ENCODE measurements at places on chromosomes 11 and 22. TPM values are rescaled to one million over a fixed set of nuclear protein-coding genes. Genes with fewer than 3 reads are reported as not detected.

- DNase-seq: no peak
These were observed 147.6 kb downstream of the MIAT start for GRCh38 chr22:26804911-26805539.

DNA sequence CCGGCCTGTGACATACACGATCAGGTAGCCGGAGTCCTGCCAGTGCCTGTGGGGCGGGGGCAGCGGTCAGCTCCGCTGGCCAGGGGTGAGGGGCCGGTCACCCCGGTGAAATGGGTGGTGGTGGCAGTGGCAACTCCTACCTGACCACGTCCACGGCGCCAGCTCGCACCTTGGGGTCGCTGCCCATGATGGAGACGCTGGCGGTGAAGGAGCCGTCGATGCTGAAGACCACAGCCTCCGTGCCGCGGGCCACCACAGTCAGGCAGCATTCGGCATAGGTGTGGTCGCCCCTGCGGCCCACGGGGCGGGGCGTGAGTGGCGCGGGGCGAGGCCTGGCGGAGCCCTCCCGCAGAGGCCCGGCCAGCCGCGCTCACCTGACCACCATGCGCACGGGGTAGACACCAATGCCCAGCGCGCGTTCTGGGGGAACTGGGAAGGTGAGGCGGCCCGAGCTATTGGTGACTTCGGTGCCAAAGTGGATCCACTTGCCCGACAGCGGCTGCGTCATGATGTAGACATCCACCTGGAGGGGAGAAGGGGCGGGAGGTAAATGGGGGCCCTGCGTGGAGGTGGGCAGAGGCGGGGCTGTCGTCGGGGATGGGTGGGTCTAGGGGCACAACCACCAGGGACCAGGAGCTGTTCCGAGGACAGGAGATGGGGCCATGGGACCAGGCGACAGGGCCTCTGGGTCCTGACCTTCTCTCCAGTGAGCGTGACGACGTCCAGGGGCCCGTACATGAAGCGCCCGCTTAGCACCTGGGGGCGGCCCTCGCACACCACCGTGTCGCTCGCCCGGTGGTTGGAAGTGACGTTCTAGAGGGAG lies 10.9 kb downstream of the AIP start:
- no peak for DNase-seq

- no peak for DNase-seq
These were observed 84.9 kb downstream of the ATM start for GRCh38 chr11:108307751-108308150.

Gene OR8B3
- total RNA-seq: not detected

GRCh38 chr11:106398502-106399075 lies 321.1 kb downstream of the AASDHPPT start:
- no peak for DNase-seq

DNA sequence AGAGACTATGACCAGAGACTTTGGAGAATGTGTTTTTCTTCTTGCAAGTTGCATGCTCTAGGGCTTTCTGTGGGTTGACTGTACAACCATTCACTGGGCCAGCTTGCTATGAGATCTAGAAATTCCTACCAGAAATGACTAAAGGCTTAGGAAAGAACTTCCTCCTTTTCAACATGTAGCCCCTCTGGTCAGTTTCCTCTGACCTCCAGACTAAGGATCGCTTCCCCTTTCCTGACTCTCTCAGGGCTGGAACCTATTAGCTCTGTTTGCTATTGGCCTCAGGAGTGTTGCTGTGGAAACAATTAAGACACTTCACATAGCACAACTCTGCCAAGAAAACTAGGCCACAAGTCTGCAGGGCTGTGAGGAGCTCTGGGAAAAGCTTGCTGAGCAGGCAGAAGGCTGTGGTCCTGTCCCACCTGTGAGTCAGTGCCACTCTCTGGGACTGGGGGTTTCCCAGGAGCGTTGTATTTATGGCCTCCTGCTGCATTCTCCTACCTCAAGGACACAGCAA lies 10.7 kb downstream of the CRY2 start:
- DNase-seq: peak; percentile 88

DNA sequence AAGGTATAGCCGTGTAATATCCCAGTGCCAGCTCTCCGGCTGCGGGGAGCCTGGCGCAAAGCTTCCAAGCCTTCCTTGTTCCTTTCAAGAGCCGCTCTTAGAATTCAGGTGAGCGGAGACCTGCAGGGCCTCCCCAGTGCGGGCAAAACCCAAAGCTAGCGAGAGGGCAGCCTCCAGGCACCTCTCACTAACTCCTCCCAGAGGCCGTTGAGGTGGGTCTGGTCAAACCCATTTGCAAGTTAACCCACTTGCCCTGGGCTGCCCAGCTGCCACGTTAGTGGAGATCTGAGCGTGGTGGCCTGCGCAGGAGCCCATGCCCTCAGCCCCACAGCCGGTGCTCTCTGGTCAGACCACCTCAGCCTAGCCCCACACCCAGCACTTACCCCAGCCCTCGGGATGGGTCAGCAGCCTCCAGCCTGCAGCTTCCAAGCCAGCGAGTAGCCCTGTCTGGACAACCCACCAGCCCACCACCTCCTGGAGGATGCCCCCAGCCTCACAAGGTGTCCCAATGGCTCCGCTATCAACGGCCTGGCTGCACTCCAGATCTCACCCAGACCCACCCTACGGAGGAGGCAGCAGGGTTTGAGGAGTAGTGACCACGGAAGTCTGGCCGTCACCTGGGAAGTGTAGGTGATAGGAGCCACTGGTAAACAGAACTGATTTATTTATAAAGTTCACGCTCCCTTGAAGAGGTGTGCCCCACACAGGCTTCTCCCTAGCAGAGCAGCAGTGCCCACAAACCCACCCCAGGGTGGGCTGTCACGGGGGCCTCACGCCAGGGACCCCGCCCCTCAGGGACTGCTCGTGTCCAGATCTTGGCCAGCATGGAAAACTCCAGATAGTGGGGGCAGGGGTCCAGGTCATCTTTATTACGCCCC lies 2.3 kb downstream of the ASCL2 start:
- DNase-seq: no peak

Gene ST3GAL4
- 30.9 TPM for total RNA-seq

DNA sequence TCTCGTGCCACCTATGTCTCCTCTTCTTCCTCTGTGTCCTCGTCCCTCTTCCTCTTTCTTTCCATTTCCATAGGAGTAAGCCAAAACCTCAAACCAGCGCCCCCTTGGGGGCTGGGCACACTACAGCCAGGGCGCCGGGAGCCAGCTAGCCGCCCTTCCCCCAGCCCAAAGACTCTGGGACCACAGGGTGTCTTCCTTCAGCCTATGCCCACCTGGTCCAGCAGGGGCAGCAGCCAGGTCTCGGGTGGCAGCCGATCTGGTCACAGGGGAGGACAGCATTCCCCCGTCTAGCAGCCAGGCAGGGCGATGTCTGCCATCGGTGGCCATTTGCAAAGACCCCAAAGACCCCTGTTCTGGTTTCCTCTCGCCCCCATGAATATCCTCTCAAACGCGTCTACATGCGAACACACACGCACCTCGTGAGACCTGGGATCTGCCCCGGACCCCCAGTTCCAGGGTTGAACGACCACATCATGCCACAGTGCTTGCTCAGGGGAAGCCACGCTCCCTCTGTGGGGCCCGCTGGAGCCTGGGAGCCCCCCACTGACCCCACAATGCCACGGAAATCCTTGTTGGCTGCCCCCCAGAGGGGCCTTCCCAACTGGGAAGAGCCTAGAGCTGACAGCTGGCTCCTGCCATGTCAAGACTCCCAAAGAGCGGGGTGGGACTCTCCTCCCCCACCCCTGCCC lies 546.0 kb upstream of the CCDC179 start:
- no peak for DNase-seq

Data from tongue (tissue), 3 donors.